ENCODE measurements at places on chromosomes 13 and 19.

GRCh38 chr19:51181913-51182419 is 39.9 kb downstream of the SIGLEC7 start:
- DNase-seq = peak; percentile 33

DNA sequence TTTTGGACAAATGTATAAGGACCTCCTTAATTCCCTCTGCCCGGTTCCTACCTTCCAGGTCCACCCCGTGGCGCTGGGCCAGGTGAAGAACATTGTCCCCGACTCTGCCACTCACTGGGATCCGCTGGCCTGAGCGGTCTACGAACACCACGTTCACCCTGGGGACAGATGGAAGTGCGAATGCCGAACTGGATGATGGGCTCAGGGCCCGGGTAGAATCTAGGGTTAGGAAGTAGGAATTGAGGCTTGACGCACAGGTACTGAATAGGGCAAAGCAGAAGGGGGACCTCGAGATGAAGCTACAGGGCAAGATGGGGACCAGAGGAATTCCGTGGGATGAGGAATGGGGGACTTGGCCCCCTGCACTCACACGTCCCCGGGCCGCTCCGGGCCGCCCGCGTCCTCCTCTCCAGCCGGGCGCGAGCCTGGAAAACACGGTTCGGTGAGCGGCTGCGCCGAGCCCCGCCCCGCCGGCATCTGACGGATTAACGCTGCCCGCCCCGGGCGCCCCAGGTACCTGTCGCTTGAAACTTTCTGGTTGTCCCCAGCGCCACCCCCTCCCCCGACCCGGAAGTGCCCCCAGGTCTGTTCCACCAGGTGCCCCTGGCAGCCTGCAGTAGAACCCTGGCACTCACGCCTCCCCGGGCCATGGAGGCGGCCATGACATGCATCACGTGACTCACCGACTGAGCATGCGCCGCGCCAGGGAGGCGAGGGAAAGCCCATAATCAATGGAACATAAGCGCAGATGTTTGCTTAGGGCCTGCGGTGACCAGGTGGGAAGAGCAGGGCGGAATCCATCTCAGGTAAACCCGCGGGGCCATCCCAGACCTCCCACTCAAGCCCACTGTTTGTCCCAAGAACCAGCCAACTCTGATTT is at the start of gene FDX2:
Gene FDX2, minus strand, starts transcription at position 681 of the 880 bp plus-strand sequence. Its CDS starts 19 bp downstream, at position 662.
- DNase-seq = peak; percentile 89

- DNase-seq = no peak
Observed at GRCh38 chr13:25088562-25089221, 7.2 kb upstream of the PABPC3 start.

DNA sequence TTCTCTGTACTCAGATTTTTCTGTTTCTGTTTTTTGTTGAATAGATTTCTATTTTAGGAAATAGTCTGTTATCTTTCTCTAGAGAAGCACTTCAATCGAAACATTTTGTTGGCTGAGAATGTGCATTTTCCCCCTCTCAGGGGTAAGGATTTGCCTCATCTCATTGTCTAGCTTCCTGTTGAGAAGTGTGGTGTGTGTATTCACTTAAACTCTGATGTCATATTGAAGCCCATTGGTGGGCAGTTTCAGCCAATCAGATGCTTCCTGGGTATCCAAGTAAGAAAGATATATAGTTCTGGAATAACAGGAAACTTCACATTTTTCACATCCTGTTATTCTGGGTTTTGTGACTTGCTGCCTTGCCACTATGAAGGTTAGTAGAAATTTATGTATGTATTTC is 87.6 kb downstream of the ARHGEF7 start:
- peak; percentile 17 for DNase-seq

DNA sequence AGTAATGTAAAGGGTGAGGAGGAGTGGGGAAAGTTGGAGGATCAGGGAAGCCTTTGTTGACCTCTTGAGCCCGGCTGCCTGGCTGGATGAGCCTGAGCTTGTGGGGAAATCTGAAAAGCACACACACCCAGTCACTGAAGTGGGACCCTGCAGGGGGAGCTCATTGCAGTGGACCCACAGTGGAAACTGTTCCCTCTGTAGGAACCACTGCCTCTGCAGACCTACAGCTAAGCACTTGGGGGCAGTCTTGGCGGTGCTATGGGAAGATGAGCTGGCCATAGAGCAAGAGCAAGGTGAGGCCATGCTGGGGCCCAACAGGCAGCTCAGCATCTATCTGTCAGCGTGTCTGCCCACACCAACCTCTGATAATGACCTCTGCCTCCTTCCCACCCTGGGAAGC is 294.8 kb downstream of the TSHZ3 start:
- DNase-seq = peak; percentile 8

- peak; percentile 71 for DNase-seq
Observed at GRCh38 chr13:26914624-26915023, 154.0 kb upstream of the GPR12 start.

- no peak for DNase-seq
Observed at GRCh38 chr13:20192158-20192835, 441 bp downstream of the GJB2 start.

DNA sequence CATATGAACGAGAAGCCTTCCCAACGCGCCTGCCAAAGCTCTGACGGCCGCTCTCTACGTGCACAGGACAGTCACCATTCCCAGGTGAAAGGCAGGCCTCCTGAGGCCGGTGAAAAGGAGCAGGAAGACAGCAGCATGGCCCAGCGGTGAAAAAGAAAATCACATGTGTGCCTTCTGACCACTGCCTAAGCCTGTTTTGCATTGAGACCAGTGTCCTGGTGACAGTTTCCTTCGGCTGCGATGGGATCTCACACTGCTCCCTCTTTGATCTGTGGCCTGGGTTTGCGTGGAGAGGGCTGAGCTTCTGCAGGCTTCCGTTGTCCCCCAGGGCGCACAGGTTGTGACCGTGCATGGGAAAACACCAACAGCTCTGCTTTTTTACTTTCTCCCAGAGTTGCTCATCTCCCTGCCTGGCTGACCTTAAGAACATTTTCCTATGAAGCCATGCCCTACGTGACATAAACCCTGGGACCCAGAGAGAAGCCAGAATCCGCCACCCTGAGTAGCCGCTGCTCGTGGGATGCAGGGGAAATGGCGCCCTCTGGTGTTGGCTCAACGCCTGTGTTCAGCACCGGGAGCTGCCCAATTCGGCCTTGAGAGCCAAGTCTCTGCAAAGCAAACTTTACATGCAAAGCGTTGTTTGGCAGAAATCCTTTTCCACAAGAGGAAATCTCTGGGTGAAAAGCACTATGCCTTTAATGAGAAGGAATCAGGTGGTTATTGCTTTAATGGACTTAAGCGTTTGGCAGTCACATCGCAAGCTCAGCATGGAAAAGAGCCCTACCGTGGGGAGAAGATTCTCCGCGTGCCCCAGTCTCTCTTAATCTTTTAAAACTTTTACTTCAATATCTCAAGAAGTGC is 112.2 kb upstream of the GPR12 start:
- DNase-seq = peak; percentile 67

GRCh38 chr13:112376050-112376681 is at the start of gene SPACA7:
SPACA7 (plus strand) TSS chr13:112376355; CDS start chr13:112376386, 31 bp downstream.
- DNase-seq = no peak

DNA sequence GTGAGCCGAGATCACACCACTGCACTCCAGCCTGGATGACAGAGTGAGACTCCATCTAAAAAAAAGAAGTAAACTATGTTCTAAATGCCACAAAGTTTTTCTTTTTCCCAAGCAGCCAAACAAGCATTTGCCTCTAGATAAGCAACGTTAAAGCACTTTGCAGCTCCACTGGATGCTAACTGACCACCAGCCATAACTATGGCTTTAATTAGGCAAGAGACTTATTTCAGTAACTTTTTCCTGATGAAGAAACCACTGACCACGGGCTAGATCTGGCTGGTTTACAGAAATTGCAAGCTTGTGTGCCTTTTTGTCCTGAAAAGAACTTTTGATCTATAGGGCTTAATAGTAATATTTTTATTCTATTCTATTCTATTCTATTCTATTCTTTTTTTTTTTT is 22.1 kb downstream of the CD70 start:
- no peak for DNase-seq

DNA sequence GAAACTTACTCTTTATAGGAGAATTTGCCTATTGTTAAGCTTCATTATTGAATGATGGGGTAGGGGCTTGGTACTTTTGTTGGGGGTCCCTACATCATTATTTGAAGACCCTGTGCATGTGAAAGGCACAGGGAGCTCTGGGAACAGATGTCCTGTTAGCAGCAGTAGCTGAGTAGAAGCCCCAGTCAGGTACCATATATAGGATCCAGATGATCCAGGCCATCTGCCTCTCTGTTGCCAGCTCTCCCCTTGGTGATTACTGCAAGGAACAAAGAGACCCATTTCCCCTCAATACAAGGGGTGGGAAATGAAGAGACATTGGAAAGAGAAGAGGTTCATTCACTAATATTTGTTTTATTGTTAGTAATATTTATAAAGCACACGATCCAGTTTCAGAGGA is 4.4 kb upstream of the MTMR6 start:
- DNase-seq = no peak

DNA sequence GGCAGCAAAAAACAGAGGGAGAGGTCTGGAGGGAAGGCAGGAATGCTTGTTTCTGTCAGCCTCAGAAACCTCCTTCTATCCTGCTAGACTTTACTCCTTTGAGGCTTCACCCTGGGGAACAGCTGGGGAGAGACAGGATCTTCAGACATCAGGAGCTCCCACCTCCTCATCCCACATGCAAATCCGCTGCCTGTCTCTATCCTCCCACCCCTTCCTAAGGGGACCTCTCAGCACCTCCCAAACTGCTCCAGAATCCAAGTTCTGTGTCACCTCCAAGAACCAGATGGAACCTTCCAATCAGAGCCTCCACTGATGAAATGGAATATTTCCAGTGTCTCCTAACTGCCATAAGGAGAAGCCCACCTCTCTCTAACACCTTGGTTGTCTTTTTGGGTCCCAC is 9.7 kb upstream of the ERCC2 start:
- no peak for DNase-seq

GRCh38 chr19:40387155-40387554 is 2.8 kb downstream of the HIPK4 start:
- no peak for DNase-seq

DNA sequence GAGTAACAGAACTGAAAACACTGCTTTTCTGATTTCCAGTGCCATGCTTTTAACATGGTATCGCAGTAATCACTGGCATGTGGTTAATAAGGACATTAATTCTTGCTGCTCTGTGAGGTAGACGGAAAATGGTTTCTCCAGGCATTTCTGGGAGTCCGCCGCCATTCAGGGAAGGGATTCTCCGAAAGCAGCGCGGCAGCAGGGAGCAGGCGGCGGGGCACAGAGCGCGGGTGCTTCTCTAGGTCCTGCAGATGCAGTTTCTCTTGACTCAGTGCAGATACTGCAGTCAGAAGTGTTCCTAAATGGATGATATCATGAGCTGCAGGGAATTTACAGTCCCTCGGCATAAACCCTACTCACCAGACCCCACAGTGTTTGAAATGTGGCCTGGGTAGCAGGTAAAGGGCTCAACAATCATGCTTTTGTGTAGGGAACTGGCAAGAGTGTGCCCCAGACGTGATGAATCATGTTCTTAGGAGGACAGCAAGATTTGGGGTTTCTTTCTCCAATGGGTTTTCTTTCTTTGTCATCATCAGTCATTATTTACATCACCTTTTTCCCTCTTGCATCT is 338.6 kb upstream of the ARGLU1 start:
- no peak for DNase-seq

DNA sequence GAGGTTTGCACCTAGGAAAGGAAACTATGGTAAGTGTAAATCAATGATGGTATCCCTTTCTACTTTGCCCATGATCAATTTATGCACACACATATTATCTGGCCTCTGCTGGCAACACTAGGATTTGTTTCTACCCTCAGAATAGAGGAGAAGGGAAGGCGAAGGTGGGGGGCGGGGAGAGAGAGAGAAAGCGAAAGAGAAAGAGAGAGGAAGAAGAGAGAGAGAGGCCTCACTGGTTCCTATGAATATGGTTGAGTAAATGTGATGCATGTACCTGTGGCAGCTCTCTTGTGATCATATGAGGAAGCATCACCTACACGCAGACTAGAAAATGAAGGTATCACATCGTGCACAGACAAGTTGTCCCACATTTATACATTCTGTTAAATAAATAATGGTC is 882.0 kb upstream of the SLITRK6 start:
- no peak for DNase-seq

DNA sequence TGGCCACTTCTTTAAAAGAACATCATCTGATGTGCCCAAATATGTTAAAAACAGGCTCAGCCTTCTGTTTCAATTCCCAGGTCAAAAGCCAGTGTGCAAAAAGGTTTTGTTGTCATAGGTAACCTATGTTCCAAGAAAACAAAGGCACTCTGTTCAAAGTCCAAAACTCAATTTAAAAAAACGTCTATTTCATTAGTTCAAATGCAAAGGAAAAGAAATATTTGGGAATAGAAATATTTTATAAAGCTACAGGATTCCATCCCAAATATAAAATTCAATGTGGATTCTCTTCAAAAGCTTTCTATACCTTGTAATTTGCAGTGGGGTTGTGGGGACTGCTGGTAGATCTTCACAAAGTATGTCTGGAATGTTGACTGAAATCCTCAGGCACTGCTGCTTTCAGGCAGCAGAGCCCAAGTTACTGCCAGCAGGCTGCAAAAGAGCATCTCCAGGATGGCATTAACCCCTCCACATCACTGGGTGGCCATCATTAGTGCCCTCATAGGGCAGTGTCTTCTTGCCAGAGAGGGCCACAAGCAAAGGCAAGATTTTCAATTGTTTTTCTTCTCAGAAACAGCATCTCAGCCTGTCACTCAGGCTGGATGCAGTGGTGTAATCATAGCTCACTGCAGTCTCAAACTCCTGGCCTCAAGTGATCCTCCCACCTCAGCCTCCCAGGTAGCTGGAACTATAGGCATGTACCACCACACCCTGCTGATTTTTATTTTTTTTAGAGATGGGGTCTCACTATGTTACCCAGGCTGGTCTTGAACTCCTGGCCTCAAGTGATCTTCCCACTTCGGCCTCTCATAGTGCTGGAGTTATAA is 22.8 kb upstream of the STK24 start:
- DNase-seq = no peak

DNA sequence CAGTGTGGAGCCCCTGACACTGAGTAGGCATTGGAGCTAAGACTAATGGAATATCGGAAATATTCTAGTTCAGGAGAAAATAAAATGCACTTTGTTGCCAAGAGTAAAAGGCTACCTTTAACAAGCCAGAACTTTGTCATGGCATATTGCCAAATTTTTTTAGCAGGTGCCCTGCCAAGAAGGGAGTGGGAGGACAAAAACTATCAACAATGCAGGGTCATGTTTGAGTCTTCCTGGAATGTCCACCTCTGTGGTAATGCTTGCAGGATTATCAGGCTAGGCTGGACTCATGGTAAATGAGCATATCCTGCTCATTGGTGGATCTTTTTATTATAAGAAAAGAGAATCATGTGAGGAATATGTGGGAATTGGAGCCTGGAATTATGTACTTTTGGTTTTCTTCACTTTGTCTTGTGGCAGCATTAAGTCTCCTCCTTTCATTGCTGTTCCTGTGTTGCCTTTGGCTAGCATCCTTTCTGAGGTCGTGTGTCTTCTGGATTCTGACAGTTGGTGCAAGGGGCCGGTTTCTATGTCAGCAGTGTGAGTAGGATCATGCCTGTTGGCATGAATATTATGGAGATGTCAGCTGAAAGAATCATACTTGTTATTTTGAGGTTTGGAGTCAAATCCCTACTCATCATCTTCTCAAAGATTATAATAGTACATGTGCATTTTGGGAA is 122.9 kb upstream of the SPRY2 start:
- no peak for DNase-seq

All from hematopoietic multipotent progenitor cell treated with erythropoietin and hydrocortisone succinate and interleukin-3 and kit ligand, for 8 days (in vitro differentiated cells).